ENCODE measurements at places on chromosomes 6 and 20.

- no peak for DNase-seq
Measured at GRCh38 chr20:54573838-54574237, 98.4 kb downstream of the DOK5 start.

DNA sequence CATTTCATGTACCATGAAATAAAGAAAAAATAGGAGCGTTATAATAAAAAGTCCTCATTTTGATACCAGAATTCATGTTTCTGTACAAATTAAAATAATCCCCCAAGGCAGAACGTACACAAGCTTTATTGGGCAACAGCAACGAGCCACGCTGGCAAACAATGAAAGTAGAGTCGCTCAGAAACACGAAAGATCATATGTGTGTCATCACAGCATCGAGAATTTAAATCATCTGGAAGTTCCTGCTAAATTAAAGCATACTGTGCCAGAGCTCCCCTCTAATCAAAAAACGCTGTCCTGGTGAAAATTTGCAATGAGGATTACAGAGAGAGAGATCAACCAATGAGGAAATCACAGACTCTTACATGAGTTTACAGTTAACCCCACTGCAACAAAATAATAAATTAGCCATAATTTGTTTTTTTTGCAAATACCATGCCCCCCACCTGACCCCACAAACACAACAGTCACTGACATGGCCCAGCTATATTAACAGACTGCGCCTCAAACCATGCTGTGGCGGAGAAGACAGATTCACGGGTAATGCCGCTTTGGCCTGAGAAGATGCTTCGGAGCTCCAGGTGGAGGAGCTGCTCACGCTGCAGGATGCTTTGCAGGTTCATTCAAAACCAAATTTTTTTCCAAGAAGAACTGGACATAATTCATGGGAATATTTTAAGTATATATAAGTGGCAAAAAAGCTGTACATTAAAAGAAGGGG, 54.3 kb upstream of the NFATC2 start:
- DNase-seq = no peak

- DNase-seq = no peak
Measured at GRCh38 chr6:88455317-88455716, 289.2 kb upstream of the CNR1 start.

- no peak for DNase-seq
Measured at GRCh38 chr6:67889682-67889995, 745.4 kb upstream of the ADGRB3 start.

DNA sequence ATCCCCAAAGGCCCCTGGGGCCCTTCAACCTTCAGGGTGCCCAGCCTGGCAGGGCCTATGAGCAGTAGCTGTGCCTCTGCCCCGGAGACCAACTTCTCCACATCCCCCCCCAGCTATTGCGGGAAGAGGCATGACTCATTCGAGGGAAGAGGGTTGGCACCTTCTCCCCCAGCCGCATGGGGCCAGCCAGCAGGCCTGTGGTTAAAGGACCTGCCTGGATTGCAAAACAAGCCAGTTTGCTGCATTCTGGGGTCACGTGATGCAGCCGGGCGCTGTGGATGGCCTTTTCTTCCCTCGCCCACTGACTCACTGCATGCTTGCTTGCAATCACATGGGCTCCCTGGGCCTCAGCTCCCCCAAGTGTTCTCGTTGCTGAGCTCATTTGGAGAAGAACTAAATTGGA, 182.5 kb downstream of the MAFB start:
- peak; percentile 98 for DNase-seq

- no peak for DNase-seq
Measured at GRCh38 chr20:50314678-50315335, 124.2 kb downstream of the CEBPB start.

- no peak for DNase-seq
Measured at GRCh38 chr20:7722564-7722963, 217.7 kb downstream of the HAO1 start.

DNA sequence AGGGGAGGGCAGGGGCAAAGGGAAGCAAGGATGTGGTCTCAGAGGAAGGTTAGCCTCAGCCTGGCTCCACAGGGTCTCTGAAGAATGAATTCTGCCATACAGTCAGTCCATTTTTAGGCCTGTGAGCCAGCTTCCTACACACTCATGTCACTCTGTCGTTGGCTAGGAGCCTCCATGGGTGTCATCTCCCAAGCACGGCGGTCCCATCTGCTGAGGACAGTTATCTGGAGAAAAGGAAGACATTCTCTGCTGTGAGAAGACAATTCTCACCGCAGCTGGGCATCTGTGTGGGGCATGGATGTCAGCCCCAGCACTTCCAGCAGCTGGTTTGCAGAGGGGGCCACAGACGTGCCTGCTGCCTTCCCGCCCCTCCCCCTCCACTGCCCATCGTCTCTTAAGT, 167.6 kb downstream of the LINC00237 start:
- DNase-seq = no peak

GRCh38 chr20:56733967-56734366, 104.9 kb downstream of the TFAP2C start:
- DNase-seq = no peak

DNA sequence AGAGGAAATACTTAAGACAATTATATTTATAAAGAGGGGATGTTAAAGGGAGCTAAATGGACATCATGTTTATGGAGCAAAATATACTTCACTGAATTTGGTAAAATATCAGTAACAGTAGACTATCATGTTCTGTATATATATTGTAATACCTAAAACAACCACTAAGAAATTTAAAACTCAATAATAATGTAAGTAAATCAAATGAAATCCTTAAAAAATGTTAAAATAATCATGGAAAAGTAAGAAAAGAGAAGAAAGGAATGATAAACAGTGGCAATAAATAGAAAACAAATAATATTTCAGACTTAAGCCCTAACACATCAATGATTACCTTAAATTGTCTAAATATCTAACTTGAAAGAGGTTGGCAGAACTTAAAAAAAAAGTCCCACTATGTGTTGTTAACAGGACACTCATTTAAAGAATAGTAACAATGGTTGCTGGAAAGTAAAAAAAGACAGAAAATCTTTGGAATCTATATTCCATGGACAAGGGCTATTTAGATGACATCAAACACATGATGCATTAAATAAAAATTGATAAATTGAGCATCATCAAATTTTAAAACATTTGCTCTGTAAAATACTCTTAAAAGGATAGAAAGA, 842.2 kb upstream of the MAP3K7 start:
- DNase-seq = no peak

DNA sequence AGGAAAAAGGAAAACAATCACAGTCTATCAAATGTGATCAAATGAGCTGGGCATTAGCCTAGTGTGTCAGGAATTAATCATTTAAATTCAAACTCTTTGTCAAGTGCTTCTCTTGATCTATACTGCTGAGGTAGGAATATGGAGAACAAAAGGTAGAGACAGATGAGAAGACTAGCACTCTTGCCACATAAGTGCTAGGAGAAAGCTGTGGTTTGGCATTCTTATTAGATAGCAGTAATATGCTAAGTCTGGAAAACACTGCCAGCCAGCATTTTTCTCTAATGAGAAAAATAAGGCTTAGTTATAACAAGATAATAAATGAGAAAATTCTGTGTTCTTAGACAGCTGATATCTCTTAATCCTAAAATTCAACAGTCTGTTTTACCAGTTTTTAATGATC, 38.9 kb downstream of the ORC3 start:
- no peak for DNase-seq

DNA sequence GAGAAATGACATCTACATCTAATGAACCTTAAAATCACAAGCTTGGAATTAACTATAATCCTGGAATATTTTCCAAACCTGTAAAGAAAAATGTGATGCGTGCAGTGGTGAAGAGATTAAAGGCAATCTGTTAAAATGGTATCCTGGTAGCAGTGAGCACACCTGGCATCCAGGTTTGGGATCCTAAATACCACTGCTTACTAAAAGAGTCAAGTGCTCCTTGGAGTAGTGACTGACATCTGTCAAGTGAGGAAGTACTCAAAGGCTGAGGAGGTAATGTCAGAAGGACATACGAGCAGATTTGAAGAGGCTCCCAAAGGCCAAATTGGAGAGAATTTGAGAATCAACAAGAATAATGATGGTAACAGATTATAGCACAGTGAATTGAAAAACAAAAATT, 32.8 kb downstream of the PCMT1 start:
- DNase-seq = no peak

DNA sequence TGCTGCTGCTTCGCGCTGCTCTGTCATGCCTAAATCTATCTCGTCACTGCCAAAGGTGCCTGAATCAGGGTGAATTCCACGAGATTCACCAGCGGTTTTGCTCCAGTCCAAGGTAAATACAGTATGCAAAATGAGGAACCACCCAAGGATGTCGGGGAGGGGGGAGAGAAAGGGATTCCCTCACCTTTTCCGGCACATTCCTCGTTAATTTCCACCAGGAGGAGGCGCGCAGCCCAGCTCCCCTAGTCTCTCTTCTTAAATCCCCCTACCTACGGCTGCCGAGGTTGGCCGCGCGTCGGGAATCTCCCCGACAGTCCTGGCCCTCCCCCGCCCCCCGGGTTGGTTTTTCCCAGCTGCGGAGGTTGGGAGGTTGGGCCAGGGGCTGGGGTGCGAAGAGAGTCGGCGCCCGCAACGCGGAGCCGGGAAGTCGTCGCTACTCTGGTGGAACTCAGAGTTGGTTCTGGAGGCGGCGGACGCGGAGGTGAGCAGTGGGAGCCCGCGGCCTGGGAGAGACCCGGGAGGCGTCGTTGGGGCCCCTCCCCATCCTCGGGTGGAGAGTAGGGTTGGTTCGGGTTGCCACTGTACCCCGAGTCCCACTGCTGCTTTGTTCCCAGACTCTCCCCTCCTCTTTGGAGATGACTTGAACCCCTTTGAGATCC, at the start of gene TPBG:
Gene TPBG, plus strand, starts transcription at position 390 of the 659 bp plus-strand sequence. CDS start 1,145 bp downstream, outside the sequence.
- DNase-seq = peak; percentile 42

DNA sequence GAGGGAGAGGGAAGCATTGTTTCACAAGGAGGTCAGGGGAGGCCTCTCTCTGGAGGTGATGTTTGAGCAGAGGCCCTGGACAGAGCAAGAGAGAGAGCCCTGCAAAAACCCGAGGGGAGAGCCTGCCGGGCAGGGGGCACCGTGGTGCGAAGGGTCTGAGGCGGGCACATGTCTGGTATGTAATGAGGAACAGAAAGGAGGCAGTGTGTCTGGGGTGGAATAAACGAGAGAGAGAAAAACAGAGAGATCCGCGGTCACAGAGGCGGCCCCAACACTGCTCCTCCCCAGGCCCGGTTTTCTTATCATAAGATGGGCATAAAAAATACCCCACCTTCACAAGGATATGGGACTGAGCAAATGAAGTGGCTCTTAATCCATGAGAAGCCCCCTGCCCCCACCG, 119.2 kb downstream of the PREX1 start:
- DNase-seq = no peak

DNA sequence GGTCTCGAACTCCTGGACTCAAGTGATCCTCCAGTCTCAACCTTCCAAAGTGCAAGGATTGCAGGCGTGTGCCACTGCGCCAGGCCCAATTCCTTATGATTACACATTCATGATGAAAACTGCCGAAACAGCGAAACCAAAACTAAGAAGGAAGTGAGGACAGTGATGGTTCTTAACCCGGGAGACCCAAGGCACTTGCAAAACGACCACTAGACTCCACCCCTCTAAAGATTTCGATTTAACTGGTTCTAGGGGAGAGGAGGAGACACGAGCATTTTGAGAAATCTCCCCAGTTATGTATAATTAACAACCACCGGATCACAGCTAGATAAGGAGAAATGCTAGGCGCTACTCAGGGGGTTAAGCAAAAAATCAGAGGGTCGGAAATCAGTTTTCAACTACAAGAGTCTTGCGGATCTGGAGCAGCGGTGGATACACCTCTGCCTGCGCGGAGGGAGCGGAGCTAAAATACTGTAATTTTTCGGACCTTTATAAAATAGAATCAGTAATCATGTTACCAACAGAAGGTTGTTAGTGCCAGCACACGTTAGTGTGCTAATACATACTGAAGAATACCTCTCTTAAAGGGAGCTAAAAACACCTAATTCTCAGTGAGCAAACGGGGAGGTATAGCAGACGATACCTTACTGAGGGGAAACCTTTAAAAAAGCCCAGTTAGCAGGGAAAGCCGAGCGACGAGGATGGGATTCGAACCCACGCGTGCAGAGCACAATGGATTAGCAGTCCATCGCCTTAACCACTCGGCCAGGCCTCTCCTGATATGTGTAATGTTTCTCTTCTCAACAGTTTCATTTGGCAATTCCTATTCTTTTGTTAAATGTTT, 60.0 kb upstream of the BTN3A2 start:
- peak; percentile 94 for DNase-seq

DNA sequence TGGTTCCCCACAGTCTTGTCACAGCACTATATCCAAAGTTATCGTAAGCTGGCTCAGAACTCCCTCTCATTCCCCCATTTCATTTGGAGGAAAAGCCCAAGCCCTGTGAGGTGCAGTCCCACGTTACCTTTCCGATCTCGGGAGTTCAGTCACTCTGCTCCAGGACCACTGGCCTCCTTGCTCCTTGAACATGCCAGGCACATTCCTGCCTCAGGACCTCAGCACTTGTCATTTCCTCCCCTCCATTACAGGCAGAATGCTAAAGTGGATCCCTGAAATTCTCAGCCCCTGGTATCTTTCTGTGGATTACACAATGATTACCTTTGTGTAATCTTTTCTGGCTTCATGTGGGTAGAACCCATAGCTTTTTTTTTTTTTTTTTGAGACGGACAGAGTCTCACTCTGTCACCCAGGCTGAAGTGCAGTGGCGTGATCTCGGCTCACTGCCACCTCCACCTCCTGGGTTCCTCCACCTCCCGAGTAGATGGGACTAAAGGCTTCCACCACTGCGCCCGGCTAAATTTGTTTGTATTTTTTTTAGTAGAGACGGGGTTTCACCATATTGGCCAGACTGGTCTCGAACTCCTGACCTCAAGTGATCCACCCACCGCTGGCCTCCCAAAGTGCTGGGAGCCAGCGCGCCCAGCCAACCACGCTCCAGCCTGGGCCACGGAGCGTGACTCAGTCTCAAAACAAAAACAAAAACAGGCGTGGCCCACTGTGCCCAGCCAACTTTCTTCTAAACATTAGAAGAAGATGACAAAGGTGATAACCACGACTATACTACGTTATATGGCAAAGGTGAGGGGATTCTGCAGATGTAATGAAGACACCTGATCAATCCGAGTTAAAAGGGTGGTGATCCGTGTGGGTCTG, 4.0 kb upstream of the OXT start:
- no peak for DNase-seq
